ENCODE measurements at places on chromosomes 5 and 9. TPM values are rescaled to one million over a fixed set of nuclear protein-coding genes. Genes with fewer than 3 reads are reported as not detected.

DNA sequence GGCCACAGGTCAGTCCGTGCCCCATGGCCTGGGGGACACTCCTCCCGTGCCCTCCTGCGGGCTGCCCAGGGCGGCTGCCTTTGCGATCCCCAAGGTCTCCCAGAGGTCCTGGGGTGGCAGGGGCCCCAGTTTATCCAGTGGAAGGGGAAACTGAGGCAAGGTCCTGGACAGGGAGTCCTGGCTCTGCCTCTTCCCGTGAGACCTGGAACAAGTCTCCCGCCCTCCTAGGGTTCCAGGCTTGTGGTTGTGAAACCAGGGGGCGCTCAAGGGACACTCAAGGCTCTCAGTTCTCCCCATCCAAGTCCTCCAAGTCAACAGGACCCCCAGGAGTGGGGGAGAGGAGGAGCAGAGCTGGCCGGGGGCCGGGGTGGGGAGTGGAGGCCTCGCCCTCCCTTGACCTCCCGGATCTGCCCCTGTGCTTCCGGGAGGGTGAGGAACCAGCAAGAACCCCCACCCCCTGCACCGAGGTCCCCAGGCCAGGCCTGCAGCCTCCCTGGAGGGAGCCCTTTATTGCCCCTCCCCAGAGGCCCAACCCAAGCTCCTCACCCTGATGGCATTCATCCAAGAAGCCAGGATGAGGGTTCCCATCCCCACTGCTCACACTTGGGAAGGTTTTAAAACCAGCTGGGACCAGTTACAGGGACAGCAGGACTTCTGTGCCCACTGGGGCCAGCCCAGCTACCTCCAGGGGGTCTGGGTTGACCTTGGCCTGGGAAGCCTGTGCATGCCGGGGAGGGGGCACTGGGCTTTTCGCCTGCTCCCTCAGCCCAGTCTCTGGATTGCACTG, 24.7 kb upstream of the TMEM250 start:
- no peaks in the 10 kb centered on the region for H3K36me3 ChIP-seq
- H3K4me1 ChIP-seq = no peaks in the 10 kb centered on the region
- DNase-seq = no peak
- H3K27me3 ChIP-seq = peaks cover 22% of the 10 kb centered on the region

Gene CNTNAP3
- total RNA-seq = 20.0 TPM

Gene IL33
- not detected for total RNA-seq

DNA sequence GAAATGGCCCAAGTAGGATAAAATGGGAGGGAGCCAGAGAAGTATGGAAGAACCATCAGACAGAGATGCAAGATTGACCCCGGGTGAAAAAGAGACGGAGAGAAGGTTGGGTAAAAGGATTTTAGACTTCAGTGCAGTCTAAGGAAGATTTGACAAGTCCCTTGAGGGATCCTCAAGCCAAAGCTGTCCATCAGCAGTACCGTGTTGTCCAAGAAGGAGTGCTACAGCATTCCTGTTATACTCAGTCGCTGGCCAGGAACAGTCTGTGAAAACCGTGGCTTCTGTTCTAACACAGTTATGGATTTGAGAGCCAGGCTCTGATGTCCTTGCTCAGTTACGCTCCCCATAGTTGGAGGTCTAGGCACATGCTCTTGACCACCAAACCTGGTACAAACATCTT, 383.9 kb upstream of the DAB2 start:
- H3K4me1 ChIP-seq = peaks cover 12% of the 10 kb centered on the region
- H3K4me3 ChIP-seq = no peak overlapping the region
- H3K27me3 ChIP-seq = no peaks in the 10 kb centered on the region

- no peak for DNase-seq
- no peaks in the 10 kb centered on the region for H3K36me3 ChIP-seq
- H3K4me1 ChIP-seq = peaks cover 15% of the 10 kb centered on the region
- H3K4me3 ChIP-seq = no peak overlapping the region
- no peaks in the 10 kb centered on the region for H3K27me3 ChIP-seq
- H3K27ac ChIP-seq = no peak overlapping the region
These were observed 39.0 kb downstream of the SEMA4D start for GRCh38 chr9:89458768-89459496.

DNA sequence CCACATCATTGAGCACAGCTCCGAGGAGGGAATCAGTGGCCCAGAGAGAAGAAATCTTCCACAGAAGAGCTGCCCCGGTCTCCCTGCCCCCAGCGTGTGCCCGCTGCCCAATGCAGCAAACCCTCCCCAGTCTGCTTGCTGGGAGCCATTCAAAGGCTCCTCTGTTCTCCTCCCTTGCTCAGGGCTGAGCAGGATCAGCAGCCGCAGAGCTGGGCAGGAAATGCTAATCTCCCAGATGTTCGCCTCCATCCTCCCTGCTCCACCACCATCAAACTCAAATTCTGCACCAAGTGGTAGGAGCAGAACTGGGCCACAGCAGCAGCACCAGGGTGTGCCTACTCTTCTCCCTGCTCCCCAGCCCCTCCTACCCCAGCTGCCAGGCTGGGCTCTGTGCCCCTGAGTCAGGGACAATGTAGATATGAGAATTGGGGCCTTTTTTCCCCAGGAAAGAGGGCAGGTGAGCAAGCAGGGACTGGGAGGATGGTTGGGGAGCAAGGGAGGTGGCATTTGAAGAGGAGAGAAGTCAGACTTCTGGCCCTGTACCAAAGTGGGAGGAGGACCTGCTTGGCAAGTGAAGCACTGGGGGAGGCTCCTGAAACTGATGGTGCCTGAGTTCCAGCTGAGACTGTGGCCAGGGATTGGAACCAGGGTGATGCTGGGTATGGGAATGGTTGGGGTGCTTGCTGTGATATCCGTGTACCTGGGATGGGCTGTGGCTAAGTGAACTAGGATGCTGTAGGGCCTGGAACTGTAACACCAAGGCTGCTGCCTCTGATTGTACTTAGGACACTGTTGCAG, 1.9 kb upstream of the PCDH1 start:
- no peak overlapping the region for H3K4me3 ChIP-seq
- no peaks in the 10 kb centered on the region for H3K36me3 ChIP-seq

GRCh38 chr9:107226421-107226820, 56.7 kb upstream of the RAD23B start:
- no peaks in the 10 kb centered on the region for H3K27me3 ChIP-seq
- no peaks in the 10 kb centered on the region for H3K36me3 ChIP-seq
- H3K4me3 ChIP-seq = no peak overlapping the region
- peaks cover 19% of the 10 kb centered on the region for H3K4me1 ChIP-seq

- peaks cover 11% of the 10 kb centered on the region for H3K4me1 ChIP-seq
- no peaks in the 10 kb centered on the region for H3K27me3 ChIP-seq
- no peaks in the 10 kb centered on the region for H3K36me3 ChIP-seq
- no peak for DNase-seq
These were observed 553.1 kb upstream of the TUSC1 start for GRCh38 chr9:26231391-26231790.

GRCh38 chr9:82682431-82682830, 380.5 kb downstream of the RASEF start:
- H3K4me3 ChIP-seq = no peak overlapping the region
- H3K27me3 ChIP-seq = peaks cover 2% of the 10 kb centered on the region

GRCh38 chr5:94082405-94082804, 341.0 kb upstream of the POU5F2 start:
- peaks cover 2% of the 10 kb centered on the region for H3K36me3 ChIP-seq
- peaks cover 12% of the 10 kb centered on the region for H3K4me1 ChIP-seq
- H3K4me3 ChIP-seq = no peak overlapping the region
- no peak for DNase-seq
- H3K27ac ChIP-seq = no peak overlapping the region

Measured in chondrocyte (in vitro differentiated cells).